ENCODE measurements at places on chromosomes 12 and 14.

DNA sequence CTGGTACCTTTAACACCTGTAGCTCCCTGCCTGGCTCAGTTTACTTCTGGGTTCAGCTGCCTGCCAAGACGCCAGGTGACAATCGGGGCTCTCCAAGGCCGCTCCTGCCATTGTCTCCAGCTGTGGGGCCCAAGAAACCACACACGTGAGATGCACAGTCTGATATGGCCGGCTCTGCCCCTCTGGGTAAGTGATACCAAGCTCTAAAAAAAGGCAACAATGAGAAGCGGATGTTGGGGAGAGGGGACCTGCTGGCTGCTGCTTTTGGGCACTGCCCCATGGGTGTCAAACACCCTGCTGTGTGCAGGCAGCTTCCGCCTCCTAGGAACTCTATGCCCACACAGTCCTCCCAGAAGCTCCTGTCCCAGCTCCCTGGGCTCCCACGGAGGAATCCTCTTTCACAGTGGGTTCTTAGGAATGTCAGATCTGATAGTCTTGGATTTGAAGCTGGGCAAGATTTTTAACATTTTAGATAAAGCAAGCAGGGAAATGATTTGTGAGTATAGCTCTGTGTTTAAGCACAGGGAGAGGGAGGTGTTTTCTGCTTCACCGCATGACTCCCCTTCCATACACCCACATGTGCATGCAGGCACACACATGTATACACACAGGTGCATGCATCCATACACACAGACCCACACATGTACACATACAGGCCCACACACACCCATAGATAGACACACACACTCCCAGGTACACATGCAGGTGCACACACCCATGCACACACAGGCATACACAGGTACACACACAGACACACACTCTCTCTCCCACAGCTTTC, 1135.8 kb downstream of the BCL11B start:
- DNase-seq, result no peak

DNA sequence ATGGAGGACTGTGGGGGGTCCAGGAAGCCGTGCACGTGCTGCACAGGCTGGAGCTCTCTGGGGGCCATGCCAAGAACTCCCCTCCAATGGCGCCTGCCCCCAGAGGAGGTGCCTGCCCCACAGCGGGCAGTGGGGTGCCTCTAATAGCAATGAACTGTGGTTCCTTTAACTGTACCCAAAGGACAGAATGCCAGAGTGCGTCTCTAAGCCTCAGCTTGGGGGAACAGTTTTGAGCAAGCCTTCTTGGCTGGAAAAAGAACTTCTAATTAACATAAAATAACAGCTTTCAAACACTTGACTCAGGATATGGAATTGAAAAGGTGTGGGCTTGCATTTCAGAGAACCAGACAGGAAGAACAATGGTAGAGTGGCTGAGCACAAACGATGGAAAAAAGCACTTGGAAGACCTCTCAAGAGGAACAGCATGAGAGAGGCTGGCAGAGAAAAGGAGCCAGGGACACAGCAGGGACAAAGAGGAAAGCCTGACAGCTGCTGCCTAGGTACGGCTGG, 195.6 kb downstream of the TTC7B start:
- DNase-seq, result no peak

GRCh38 chr14:88146881-88147649, 142.1 kb downstream of the GPR65 start:
- DNase-seq, result no peak

- no peak for DNase-seq
Measured at GRCh38 chr12:13573698-13574321, 377.3 kb downstream of the EMP1 start.

DNA sequence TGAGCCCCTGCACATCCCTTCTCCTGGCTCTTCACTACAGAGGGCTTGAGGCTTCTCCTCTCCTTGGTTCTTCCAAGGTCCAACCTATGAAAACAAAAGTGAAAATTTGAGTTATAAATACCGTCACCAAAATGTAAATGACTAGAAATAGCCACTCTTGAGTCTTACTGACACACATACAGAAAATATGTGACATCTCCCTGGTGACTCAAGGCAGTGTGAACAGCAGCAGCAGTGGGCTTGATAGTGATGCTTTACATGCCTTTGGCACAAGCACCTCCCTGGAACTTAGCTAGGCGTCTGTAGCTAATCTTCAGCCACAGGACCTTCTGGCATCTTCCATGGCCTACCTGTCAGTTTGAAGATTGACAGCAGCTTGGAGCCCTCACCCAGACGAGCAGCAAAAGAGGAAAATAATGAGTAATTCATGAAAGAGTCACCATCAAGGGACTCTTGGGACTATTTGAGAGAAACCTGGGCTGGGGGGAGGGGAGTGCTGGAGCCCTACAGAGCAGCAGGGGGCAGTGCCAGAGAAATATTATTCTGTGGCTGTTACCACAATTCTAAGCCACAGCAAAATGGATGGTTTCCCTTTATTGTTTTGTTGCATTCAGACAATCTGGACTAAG, 158.0 kb downstream of the KCNK10 start:
- no peak for DNase-seq

GRCh38 chr14:23153851-23154796, 29.3 kb downstream of the SLC7A8 start:
- no peak for DNase-seq

DNA sequence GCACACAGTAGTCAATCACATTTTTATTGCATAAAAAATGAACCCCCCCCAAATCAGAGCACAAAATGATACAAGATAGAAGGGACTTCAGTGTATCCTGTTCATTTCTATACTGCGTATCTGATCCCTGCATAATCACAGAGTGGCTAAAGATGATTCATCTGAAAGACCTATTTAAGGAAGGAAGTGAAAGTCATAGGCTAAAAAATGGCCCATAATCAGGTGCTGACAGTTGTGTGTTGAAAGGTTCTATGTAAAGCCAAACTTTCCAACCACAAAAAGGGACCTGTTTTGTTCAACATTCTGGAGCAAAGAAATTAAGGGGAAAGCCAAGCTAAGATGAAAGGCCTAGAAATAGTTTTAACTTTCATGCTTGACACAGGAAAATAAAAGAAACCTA, 147.8 kb upstream of the ATP2B1 start:
- no peak for DNase-seq

- DNase-seq, result peak; percentile 90
Measured at GRCh38 chr12:124914392-124915238, at the start of gene UBC. Gene UBC, minus strand, starts transcription at chr12:124914650. Its CDS starts 879 bp downstream, at chr12:124913771.

- no peak for DNase-seq
Measured at GRCh38 chr14:94491511-94491910, 15.5 kb upstream of the SERPINA9 start.

GRCh38 chr12:8655421-8655820, 7.2 kb downstream of the MFAP5 start:
- no peak for DNase-seq

DNA sequence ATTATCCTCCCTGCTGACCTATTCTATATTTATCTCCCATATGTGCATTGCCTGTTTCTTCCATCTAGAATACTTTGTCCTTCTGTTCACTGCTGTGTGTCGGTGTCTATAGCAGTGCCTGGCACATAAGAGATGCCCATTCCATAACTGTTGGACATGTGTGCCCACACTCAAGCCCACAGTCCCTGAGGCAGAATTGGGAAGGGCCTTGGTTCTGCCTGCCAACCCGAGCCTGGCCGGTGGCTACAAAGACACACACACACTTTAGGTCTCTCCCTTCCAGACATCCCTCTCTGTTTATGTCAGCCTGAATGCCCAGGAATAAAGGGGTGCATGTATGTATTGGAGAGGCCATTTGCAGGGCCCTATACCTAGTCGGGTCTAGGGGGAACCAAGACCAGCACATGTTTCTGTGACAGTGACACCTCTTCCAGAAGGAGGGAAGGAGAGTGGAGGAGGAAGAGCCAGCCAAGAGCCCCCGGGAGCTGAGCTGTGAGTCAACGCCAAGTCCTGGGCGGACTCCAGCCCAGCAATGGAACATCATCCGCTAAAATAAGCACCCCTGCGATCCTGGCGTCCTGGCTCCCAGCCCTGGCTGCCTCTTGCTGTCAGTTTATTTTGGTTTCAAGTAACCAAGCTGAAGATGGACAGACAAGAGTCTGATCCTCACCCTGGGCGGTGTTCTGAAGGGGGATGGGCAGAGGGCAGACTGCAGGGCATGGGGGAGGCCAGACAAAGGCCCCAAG, 4.3 kb upstream of the ASB2 start:
- no peak for DNase-seq

- DNase-seq, result no peak
Measured at GRCh38 chr14:102485693-102486512, 23.7 kb downstream of the ANKRD9 start.
